ENCODE measurements at places on chromosomes 7 and 10.
A peak's percentile ranks its signal among the peaks of the same experiment; 100 is the strongest.

- no peak for DNase-seq
Observed at GRCh38 chr7:87853237-87853864, 22.8 kb downstream of the SLC25A40 start.

GRCh38 chr10:89002226-89002978, 11.8 kb downstream of the FAS start:
- DNase-seq, result no peak

DNA sequence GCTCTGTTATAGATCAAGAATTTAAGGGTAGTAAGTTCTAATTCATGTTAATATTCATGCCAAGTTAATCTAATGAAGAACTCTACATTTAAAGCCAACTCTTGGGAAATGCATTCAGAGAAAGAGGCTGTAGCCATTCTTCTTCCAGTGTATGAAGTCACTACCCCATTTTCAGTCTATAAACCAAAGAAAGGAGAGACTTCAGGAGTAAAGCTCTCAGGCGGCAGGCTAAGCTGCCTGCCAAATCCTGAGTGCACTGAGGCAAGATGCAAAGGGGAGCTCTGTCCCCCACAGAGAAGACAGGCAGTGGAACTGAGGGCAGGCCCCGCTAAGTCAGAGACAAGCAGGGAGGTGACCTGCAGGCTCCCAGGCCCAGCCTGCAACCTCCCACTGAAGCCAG, 41.5 kb downstream of the SLIT1 start:
- DNase-seq, result no peak

GRCh38 chr10:62278441-62278910, 9.8 kb upstream of the RTKN2 start:
- no peak for DNase-seq

DNA sequence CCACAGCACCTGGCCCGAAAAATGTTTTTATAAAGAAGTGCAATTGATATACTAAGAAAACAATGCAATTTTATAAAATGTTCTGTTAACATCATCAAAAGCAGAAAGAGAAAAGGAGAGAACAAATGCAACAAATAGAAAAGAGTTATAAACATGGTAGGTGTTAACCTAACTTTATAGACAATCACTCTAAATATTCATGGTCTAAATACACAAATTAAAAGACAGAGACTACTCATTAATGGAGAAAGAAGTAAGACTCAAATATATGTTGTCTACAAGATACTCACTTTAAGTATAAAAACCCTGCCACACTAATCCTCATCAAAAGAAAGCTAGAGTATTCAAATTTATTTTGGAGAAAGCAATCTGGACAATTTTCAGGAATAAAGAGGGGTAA, 425.3 kb upstream of the ANKRD30A start:
- DNase-seq, result no peak

GRCh38 chr10:666237-667012, 23.0 kb downstream of the DIP2C start:
- no peak for DNase-seq

GRCh38 chr10:109593682-109594081, 329.6 kb downstream of the XPNPEP1 start:
- DNase-seq, result no peak

DNA sequence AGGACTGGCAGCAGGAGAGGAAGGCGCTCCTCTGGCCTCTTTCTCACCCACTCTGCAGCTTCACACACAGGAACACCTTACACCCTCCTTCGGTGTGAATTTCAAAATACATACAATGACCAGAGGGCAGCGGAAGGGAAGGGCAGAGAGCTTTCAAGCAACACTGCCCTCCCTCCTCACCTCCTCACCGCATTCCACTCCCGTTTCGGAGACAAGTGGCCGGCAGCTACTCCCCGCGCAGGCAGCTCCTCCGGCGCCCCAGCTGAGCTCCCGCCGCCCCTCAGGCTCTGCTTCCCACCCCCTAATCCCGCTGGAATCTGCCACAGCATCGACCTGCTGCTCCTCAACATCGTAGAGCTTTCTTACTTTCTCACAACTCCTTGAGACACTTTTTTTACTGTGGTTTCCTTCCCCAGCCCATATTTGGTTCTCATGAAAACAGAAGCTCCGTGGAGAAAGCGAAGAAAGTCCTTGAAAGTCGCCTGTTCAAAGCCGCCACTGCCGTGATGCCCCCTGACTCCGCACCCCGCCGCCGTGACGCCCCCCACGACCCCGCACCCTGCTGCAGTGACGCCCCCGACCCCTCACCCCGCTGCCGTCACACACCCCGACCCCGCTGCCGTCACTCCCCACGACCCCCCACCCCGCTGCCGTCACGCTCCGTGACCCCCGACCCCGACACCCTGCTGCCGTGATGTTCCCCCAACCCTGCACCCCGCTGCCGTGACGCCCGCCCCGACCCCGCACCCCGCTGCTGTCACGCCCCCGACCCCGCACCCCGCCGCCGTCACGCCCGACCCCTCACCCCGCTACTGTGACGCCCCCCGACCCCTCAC, 14.6 kb upstream of the GPER1 start:
- no peak for DNase-seq

GRCh38 chr10:79239275-79239779, 107.9 kb upstream of the PPIF start:
- no peak for DNase-seq

- DNase-seq, result peak; percentile 32
Observed at GRCh38 chr10:103692952-103693811, 162.2 kb downstream of the SH3PXD2A start.

DNA sequence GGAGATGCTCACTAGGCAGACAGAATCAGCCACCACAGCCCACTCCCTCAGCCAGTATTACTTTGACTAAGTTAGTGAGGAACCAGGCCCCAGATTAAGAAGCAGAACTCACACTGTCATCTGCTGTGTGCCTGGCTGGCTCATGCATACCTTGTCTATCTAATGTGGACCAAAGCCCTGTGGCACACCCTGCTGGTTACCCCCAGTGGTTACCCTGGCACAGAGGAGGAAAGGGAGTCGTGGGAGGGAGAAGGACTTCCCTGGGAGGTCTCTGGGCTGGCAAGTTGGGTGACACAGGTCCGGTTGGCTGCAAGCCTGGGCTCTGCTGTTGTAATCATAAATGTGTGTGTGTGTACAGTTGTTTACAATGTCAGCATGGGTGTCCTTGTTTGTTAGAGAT, 7.5 kb upstream of the SH2D4B start:
- peak; percentile 12 for DNase-seq

DNA sequence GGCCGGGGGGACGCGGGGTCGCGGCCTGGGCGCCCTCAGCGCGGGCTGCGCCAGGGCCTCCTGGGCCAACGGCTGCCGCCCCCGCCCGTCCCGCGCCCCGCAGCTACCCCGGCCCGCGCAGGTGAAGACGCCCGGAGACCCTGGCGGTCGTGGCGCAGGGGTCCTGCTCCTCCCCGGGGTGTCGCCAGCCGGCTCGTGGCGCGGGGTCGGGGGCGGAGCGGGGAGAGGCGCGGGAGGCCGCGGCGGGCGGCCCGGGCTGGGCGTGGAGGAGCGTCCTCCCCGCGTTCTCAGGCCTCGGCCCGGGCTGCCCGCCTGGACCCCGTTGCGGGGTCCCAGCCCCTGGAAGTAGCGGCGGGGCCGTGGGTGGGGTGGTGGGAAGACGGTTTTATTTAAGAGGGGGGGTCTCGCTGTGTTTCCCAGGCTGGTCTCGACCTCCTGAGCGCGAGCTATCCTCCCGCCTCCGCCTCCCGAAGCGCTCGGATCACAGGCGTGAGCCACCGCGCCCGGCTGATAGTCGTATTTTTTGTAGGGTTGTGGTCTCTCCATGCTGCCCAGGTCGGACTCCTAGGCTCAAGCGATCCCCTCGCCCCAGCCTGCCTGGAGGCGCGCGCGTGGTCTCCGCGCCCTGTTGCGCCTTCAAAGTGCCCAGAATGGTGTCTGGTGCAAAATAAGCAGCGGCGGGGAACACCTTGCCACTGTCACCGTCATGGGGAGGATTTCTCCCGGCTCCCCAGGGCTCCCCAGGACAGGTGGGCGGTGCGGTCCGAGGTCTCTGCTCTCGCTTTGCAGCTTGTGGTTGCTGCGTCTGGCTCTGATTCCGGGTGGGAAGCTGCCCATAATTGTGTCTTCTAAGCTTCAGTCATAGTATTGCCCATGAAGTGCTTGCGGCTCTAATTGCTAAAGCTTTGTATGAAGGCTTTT, 15.3 kb upstream of the SUN1 start:
- peak; percentile 67 for DNase-seq

- no peak for DNase-seq
Observed at GRCh38 chr7:149199234-149199995, 4.1 kb downstream of the ZNF282 start.

GRCh38 chr10:47115322-47115721, 184.7 kb upstream of the GDF10 start:
- no peak for DNase-seq

DNA sequence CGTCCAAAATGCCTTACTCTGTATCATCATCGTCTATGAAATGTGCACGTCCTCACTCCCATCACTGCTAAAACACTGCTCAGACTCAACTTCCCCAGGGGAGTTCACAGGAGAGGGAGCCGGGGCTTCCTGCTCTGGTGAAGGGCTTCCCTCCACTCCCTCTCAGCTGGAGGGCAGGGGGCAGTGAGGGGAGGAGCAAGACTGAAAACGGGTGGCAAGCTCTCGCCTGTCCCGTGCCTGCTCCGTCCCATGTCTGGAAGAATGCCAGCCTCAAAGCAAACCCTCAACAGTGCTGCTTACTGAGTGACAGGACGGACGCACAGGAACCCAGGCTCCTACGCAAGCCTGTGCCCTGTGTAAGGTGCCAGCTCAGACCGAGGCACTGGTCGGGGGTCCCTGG, 25.1 kb downstream of the PRKAG2 start:
- DNase-seq, result no peak
